ENCODE measurements at places on chromosomes 16 and 17.

DNA sequence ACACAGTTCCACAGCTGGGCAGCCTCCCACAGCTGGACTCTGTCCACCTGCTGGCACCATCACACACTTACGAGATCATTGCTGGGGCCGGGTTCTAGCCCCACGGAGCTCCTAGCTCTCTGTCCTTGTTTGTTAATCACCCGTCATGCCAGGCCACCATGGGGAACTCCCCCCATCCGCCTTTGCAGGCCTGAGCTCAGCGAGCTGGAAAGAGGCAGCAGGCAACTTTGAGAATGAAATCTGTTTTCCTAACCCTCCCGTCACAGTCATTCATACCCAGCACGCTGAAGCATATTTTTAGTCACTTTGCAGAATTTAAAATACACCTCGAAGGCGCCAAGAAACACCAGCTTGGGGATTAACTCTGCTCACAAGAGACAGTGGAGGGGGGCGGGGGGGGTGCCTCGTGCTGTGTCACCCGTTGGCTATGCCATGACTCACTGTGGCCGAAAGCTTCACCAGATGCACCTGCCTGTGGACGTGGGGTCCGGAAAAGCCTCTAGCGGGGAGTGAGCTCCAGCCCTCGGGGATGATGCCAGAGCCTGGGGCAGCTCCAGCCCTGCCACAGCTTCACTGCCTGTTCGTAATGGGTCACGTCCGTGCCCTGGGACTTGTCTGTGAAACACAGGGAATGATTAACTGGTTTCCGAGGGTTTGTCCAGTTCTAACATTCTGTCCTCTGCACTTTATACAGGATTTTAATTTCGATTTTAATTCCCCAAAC, 1.4 kb upstream of the SPNS2 start:
- DNase-seq = no peak

DNA sequence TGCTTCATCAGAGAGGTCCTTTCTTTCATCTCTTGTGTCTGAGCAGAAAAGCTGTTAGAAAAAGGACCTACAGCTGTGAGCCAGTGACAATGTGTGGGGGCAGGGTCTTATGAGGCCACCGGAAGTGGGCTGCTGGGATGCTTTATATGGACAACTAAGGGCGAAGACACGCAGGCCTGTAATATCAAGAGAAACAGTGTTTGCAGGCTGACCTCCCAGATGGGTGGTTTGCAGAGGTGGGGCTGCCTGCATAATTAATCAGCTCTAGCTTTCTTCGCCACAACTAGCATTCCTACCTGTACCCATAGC, 30.4 kb upstream of the SALL1 start:
- DNase-seq = no peak

GRCh38 chr16:55039931-55040330, 109.3 kb downstream of the IRX5 start:
- DNase-seq = no peak

- DNase-seq = no peak
Measured at GRCh38 chr16:19400711-19401110, 17.0 kb upstream of the TMC5 start.

- peak; percentile 18 for DNase-seq
Measured at GRCh38 chr16:22007509-22008214, at the start of gene MOSMO. TSS of gene MOSMO (plus strand) at chr16:22008111. CDS start at chr16:22008302, 191 bp downstream.
